ENCODE measurements at places on chromosomes 5 and 9.

DNA sequence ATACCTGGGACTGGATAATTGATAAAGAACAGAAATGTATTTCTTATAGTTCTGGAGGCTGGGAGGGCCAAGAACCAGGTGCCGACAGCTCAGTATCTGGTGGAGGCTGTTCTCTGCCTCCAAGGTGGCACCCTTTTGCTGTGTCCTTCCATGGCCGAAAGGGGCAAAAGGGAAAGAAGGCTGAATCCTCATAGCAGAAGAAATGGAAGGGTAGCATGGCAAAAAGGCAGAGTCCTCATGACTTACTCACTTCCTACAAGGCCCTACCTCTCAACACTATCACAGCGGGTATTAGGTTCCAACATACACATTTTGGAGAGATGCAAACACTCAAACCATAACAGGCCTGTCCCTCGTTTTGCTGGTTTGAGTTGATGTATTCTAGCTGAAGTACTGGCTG lies 25.1 kb upstream of the MED10 start:
- DNase-seq, result no peak

- DNase-seq, result no peak
Measured at GRCh38 chr9:3246241-3246640, 279.6 kb downstream of the RFX3 start.

DNA sequence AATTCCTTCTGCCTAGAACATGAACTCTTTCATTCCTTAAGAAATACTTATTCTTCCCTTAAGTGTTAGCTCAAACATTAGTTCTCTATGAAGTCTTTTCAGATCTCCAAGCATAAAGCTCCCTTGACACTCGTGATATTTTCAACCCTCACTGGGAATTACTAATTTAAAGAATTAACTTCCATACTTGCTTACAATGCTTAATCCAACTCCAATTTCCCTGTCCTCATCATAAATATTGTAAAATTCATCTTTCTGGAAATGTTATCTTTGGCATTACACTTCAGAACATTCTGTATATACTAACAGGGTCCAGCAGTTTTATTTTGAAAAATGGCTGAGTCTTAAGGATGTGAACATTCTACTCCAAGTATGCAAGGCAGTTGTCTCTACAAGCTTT lies 7.2 kb downstream of the STARD4 start:
- DNase-seq, result no peak

DNA sequence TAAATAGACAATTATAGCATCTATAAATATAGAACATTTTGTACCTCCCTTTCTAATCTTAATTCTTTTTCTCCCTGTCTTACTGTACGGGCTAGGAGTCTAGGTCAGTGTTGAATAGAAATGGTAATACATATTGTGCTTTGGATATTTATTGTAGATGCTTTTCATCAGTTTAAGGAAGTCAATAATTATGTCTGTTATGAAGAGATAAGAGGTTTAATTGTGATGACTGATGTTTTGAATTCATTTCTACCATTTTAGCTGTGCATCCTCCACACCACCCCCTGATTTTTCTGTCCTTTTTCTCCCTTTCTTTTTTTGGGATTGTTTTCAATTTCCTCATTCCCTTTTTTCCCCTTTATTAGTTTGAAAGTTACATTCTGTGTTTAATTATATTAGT lies 95.8 kb downstream of the DOCK2 start:
- DNase-seq, result no peak

DNA sequence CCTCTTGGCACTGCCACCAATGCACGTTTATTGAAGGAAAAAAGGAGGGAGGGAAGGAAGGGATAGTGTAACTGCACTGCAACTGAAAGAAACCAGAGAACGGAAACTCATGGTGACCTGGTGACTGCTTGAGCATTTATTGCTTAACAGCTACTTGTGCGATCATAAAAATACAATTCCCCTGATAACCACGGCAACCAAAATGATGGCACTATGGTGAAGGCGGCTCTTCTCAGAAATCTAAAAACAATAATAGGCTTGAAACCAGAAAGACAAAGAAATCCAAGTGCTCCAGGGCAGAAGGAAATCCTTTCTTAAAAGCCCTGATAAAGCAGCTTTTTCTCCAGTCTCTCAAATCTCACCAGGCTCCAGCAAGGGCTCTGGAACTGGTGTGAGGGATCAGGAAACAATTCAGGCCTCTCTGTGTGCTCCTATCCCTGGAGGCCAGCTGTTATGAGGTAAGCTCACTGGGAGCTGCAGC lies 1.9 kb downstream of the FBXO10 start:
- no peak for DNase-seq

- DNase-seq, result peak; percentile 68
Measured at GRCh38 chr5:71864730-71865601, 145.9 kb downstream of the CARTPT start.

- DNase-seq, result peak; percentile 76
Measured at GRCh38 chr9:107737987-107738743, 248.6 kb upstream of the KLF4 start.
